ENCODE measurements at places on chromosomes 5 and 9.

DNA sequence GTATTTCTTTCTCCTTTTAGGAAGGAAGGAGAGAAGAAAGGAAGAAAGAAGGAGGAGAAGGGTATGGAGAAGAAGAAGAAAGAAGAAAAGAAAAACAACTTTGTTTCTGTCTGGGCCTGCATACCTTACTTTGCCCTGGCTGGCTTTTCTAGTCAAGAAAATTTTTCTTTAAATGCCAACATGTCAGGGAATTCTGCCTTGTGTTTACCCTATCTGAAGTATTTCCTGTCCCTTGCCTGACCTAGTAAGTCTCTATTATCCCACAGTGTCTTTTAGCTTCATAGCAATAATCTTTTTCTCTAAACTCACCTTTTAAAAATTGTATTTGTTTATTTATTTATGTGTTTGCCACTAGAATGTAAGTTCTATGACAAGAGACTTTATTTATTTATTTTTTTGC lies 1864.1 kb downstream of the EFNA5 start:
- DNase-seq, result no peak

GRCh38 chr5:148179234-148179824 lies 11.0 kb downstream of the SPINK14 start:
- DNase-seq, result no peak

DNA sequence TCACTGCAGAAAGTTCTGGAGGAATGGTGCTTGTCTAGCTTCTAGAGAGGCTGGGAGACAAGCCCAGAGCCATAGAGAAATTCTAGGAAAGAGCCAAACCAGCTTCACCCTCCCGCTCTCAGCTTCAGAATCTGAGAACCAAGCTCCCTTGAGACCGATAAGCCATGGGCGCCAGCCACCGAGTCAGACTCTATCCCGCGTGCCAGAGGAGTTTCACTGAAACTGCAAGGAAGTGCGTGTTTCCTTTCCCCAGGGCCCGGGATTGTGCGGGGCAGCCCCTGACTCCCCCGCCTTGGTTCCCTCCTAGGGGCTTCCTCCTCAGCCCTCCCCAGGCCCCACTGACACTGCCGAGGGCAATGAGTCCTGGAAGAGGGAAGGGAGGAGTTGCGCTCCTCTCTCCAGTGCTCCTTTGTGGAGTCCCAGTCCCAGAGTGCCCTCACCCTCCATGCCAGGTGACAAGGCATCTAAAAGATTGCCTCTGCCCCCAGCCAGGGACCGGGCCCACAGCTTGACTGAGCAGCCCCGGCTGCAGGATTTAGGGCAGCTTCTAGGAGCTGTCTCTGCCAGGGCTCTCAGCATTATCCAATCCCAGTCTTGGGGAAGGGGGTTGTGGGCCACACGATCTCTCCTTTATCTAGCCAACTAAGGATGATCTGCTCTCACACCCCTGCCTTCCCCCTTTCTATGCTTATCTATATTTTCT lies 18.4 kb upstream of the TCF7 start:
- no peak for DNase-seq

DNA sequence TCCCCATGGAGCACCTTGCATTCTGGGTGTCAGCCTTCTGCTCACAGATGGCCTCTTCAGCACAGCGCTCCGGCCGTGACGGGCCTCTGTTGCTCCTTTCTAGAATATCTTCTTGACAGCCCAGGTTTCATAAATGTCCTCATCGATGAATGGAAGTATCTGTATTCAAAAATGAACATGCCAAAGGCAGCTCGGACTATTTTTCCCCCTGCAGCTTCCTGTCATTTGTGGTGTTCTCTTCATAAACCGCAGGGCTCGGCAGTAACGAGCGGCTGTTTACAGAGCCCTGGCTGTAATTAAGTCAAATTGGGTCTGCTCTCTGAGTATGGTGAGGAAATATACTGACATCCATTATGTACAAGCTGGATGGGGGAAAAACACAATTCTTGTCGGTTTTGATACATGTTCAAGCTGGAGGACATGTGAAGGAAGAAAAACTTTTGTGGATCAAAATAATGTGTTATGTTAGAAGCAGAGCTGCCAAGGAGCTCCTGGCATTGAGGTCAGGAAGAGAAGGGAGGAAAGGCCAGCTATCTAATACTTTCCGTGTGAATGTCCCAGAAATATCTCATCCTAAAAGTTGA lies 154.1 kb upstream of the CD180 start:
- DNase-seq, result no peak
